ENCODE measurements at places on chromosomes 3 and 15. TPM values are rescaled to one million over a fixed set of nuclear protein-coding genes. Genes with fewer than 3 reads are reported as not detected.
A peak's percentile ranks its signal among the peaks of the same experiment; 100 is the strongest.

- no peak for DNase-seq
Observed at GRCh38 chr15:84570164-84570735, 30.6 kb upstream of the ZSCAN2 start.

- no peak for DNase-seq
Observed at GRCh38 chr15:62150445-62150844, 14.6 kb downstream of the C2CD4B start.

DNA sequence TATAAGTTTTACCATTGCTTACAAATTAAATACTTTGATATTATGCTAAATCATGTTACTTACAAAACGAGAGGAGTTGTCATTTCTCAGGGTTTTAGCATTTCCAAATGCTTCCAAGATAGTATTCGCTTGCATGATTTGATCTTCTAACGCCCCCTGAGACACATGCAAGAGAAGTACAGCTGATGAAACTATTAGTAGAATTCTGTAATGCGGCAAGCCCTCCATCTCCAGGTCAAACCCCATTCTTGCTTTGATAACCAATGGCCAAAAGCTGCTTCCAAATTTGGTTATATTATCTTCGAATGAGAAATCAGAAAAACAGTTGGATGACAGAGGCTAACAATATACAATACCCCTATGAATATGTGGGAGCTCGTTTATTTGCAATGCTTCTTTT, 14.7 kb downstream of the MYH15 start:
- DNase-seq: no peak

DNA sequence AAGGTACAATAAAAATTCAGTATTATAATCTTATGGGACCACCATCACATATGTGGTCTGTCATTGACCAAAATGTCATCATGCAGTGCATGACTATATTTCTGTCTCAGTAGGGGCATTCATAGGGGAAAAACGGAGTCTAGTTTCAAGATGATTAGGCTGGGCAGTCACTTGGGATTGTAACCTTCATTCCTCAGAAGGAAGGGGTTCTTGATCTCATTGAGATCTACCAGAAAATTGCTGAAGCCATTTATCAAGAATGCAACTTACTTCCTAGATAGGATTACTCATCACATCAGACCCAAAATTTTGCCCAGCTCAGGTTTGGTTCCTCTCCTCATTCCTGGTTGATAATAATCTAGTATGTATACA, 37.3 kb downstream of the BTD start:
- no peak for DNase-seq

DNA sequence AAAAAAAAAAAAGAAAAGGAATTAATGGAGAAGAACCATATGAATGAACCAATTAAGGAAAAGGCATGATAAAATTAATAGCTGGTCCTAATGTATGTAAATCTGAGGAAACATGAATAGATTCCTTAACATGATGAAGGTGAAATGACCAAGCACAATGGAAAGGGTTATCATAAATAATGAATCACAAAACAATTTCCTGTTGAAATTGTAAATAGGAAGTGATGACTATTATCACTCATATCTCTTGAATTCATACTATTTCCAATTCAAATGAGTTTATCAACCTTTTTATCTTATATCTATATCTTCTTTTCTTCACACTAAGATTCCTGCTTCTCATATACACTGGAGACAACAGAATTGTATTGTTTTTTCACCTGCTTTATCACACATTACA, 32.0 kb downstream of the AADACL2 start:
- no peak for DNase-seq

The GXYLT2 gene
- total RNA-seq: 4.8 TPM

The GOLGA8R gene
- 1.5 TPM for total RNA-seq

DNA sequence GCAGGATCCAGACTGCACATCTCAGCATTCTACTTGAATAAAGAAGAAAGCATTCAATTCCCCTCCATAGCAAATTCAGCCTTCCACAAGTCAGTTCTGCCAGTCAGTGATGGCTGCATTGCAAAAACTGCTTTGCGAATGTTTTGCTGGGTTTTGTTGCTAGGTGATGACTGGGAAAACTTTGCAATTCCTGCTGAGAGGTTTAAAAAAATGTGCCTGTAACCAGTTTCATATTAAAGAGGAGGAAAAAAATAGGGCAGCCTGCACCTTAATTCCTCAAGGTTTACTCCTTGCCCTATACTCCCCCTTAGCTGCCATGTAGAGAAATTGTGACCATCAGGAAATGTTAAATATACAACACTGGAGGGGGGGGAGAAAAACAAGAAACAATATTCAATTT, 225.6 kb upstream of the ATP11B start:
- DNase-seq: no peak

DNA sequence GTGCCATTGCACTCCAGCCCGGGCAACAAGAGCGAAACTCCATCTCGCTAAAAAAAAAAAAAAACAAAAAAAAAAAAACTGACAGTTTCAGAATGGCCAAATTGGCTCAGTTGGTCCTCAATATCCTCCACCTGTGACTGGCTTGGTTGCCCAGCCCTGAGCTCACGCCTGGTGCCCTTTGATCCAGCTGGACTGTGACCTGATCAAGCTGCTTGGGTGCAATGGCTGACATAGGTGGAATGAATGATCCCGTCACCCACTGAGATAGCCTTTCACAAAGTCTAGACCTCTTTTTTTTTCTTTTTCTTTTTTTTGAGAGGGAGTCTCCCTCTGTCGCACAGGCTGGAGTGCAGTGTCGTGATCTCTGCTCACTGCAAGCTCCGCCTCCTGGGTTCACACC, 254.6 kb downstream of the FOXP1 start:
- no peak for DNase-seq

- no peak for DNase-seq
Observed at GRCh38 chr3:152623286-152623911, 211.5 kb upstream of the P2RY1 start.

GRCh38 chr3:119324899-119325298, 30.7 kb downstream of the ARHGAP31 start:
- no peak for DNase-seq

DNA sequence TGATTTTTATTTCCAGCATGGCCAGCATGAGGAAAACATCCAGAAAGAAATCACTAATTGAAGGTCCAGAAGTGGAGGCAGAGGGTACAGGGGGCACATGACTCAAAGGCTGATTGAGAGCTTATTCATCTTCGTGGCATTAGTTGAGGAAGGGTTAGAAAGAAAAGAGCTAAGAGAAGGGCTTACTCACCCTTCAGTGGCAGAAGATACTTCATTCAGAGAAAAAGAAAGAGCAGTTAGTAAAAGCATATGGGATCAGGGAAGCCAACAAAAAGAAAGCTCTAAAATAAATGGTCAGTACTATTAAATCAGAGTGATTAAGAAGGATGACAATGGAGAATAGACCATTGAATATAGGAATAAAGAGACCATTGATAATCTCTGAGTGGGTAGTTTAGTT, 25.2 kb downstream of the GAP43 start:
- no peak for DNase-seq

DNA sequence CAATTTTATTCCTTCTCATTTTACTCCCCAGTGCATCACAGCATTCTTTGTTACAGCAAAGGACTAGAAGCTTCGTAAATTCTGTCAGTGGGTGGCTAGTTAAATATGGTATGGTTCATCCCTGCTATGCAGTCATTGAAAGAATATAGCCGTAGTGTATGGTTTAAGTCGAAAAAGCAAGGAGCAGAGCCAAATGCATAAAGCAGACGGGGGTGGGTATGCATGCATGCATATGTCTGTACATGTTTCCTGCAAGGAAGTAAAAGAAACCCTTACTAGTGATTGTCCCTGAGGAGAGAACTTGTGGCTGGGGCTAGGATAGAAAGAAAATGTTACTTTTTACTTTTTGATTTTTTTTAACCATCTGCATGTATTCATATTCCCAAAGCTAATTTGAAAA, 19.9 kb downstream of the RBP2 start:
- no peak for DNase-seq

- no peak for DNase-seq
Observed at GRCh38 chr3:159619341-159619885, 369.2 kb upstream of the IL12A start.

GRCh38 chr3:124878561-124879336, 8.4 kb downstream of the ITGB5 start:
- DNase-seq: peak; percentile 82

DNA sequence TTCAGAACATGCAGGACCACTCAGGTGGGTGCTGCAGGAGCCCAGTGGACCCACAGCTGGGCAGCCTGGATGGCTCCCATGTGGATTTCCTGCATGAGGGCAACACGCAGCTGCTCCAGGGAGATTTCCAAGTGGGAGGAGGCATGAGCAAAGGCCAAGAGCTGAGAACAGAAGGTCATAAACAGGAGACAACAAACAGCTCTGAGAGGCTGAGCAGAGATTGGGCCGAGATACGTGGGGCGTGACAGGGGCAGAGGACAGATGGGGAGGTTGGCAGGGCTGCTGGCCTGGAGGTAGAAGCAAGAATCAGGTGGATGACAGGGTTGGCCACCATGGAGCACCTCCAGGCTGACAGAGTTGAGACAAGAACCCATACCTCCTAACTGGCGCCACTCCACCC, 2.9 kb downstream of the PHGR1 start:
- no peak for DNase-seq

DNA sequence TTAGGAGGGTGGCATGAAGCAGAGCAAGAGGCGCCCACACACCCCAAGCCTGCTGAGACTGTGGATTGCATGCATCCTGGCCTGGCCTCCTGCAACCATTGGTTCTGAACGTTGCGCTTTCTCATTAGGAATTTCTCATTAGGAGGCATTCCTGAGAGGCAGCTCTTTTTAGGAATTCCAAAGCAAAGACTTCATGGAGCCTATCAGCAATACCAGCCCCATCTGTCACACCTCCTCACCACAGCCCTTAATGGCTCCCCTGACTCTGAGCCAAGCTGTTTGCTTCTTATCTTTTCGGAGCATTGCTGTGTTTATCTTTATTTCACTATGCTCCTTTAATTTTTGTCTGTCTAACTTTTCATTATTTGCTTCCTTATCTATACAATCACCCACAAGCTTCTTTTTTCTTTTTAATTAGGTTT, 226.9 kb downstream of the CACNA2D3 start:
- no peak for DNase-seq

The GATA2 gene
- total RNA-seq: 28.2 TPM

The B3GALNT1 gene
- 10.6 TPM for total RNA-seq
